ENCODE measurements at places on chromosomes 1 and 21.

- no peak for DNase-seq
Observed at GRCh38 chr1:167416506-167416905, 101.8 kb downstream of the CD247 start.

DNA sequence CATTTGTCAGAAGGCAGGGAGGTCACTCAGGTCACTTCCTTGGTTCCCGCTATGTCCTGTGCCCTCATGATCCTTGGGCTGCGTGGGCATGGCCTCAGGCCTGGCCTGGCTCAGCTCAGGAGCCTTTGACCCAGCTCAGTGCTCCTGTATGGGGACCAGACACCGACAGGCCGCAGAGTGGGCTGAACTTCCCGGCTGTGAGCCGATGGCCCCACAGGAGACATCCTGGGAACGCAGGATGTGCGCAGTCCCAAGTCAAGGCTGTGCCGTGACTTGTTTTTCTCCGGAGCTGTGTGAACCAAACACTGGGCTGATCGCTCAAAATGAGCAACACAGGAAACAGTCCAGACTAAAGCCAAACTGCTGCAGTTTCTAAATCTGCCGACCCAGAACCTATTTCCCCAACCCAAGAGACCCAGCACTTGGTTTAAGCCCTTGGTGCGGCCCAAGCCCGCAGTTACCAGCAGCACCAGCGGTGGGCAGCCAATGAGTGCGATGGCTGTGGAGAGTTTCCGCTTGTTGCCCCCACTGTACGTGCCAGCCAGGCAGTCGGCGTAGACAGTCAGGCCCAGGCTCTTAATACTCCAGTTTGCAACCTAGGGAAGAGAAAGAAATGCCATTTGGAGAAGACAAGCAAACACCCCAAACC is 92.3 kb upstream of the GCLM start:
- DNase-seq = no peak

DNA sequence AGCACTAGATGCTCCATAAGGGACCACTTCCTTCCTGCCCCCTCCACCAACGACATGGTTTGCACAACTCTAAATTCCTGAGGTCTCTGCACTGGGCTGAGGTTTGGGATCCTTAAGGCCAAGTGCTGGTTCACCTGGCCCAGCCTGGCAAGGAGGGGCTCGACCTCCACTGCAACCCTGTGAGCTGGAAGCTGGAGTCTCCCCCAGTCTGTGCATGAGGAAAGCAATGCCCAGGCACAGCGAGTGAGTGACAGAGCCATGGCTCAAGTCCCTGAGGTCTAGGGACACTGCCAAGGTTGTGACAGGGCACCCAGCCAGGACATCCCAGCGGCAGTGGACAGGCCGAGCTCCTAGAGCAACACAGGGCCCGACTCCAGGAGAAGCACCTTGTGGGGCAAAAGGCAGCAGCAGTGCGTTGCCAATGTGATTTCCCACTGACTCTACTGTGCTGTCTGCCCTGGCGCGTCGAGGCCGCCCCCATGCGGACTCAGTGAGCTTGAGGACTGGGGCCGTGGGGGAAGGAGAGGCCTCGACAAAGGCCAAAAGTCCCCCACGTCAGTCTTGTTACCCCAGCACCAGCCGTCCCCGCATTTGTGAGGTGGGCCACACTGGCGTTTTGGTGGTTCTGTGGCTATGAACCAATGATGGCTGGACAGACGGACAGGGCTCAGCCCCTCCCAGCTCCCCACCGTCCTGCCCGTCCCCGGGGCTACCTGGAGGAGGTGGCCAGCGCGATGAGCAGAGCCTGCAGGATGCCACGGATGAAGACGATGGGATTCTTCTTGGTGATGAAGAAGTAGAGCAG is 30.0 kb downstream of the PODN start:
- DNase-seq = no peak

GRCh38 chr1:94056996-94057395 is 64.0 kb downstream of the ABCA4 start:
- DNase-seq = no peak

GRCh38 chr21:43194303-43195120 is 25.7 kb downstream of the CRYAA start:
- no peak for DNase-seq

DNA sequence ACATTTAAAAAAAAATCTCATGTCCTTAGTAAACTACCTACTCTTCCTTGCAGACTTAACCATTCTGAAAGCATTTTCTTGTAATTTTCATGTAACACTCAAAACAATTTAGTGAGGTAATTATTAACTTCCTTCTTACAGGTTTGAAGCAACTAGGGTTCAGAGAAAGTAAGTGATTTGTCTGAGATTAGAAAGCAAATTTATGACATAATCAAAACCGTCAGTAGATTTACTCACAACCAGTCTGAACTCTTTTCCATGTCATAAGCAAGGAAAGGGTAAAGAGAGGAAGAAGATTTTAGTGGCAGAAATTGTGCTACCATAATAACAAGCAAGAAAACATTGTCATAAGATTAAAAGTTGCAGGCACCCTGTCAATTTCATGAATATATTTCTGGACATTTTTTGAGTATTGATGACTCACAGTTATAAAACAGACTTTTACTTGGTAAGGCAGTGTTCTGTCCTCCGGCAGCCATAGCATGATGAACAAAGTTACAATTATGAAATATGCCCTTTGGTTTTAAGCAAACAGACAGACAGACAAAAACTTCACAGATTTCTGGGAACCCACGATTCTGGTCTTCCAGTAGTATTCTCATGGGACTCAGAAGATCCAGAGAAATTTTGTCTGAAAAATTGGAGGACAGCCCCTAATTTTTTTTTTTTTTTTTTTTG is 707.2 kb downstream of the RWDD3 start:
- DNase-seq = no peak

- DNase-seq = no peak
Observed at GRCh38 chr1:220031287-220031686, 15.0 kb downstream of the EPRS1 start.

DNA sequence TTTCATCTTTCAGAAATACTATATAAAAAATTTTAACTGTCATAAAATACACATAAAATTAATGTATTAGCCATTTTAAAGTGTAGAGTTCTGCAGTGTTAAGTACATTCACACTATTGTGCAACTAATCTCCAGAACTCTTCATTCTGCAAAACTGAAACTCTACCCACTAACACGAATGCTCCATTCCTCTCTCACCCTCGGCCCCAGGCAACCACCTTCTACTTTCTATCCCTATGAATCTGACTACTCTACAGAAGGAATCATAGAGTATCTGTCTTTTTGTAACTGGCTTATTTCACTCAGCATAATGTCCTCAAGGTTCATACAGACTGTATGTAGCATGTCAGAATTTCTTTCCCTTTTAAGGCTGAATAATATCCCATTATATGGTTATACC is 43.4 kb downstream of the LTN1 start:
- DNase-seq = no peak

DNA sequence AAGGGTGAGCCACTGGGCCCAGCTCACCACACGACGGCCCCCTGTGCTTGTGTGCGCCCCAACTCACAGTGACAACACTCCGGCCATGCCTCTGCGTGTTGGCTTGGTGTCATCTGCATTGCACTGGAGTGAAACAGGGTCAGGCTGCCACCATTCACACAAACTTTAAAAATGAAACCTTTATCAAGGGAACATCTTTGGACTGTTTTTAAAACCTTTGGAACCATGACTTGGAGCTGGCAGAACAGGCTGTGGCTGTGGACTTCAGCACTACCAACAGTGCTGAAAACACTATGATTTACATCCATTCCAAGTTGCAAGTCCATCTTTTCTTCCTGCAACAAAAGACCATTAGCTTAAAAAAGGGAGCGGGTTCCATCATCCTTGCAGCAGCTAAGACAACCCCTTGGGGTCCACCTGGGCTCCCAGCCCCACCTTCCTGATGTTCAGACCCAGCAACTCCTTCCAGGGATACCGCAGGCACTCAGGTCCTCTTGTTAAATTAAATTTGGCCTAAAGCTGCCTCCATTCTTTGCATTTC is 25.6 kb downstream of the POFUT2 start:
- DNase-seq = no peak

DNA sequence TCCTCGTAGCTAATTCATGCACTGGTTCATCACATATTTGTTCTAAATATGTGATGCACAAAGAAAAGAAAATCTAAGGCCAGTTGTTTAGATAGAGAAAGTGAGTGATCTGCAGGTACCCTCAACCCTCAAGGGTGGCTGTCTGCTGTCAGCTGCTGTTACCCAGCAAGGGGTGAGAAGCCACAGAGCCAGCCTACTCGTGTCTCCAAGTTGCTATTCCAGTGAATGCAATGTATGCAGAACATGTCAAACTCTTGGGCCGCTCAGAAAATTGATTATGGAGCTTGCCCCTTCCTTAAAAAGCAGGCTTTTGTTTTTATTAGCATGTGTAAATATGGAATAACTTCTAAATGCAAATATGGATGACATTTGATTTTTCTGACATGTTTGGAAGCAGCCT is 336.3 kb upstream of the ST6GALNAC5 start:
- no peak for DNase-seq

DNA sequence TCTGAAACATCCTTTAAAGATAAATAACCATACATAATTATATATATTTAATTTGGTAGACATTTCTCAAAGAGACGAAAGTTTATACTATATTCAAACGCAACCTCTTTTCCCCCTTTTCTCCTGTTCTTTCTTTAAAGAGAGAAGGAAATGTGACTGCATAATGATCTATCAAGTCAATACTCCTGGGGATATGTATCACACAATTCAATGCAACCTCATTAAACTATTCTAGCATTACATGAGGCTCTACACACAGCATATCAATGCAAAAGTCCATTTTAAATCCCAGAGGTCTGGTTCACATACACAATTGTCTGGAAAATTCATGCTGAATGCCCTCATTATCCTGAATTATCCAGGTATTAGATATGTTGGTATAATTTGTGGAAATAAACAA is 330.7 kb downstream of the LMX1A start:
- DNase-seq = no peak

- DNase-seq = no peak
Observed at GRCh38 chr1:77350012-77350770, 68.4 kb downstream of the AK5 start.

DNA sequence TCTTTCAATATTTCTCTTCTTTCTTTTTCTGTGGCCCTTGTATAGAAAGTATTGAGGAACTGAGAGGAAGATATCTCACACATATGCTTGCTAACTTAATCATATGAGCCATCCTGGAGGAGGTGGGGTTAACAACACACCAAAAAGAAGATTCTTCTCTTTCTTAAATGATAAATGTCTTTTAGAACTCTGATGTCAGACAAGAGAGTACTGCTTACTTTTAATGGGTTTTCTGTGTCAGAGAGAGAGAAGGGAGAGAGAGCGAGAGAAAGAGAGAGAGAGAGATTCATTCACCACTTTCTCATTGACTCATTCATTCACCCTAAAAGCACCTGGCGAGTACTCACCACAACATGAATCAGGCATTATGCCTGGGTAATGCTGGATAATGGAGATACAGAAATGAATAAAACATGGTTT is 250.3 kb upstream of the SGIP1 start:
- DNase-seq = no peak

- DNase-seq = no peak
Observed at GRCh38 chr1:14824314-14824915, 225.9 kb downstream of the KAZN start.

GRCh38 chr1:10962483-10962882 is 50.0 kb upstream of the TARDBP start:
- peak; percentile 77 for DNase-seq

- no peak for DNase-seq
Observed at GRCh38 chr1:185058110-185058509, 12.8 kb downstream of the RNF2 start.

DNA sequence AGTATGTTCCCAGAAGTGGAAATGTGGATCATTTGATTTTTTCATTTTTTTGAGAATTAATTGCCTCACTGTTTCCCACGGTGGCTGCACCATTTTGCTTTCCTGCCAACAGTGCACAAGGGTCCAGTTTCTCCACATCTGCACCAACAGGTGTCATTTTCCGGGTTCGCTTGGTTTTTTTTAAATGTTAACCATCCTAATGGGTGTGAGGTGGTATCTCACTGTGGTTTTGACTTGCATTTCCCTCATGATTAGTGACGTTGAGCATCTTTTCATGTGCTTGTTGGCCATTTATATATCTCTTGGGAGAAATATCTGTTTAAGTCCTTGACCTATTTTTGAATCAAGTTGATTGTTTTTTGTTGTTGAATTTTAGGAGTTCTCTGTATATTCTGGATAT is 3.0 kb downstream of the COL6A2 start:
- no peak for DNase-seq

DNA sequence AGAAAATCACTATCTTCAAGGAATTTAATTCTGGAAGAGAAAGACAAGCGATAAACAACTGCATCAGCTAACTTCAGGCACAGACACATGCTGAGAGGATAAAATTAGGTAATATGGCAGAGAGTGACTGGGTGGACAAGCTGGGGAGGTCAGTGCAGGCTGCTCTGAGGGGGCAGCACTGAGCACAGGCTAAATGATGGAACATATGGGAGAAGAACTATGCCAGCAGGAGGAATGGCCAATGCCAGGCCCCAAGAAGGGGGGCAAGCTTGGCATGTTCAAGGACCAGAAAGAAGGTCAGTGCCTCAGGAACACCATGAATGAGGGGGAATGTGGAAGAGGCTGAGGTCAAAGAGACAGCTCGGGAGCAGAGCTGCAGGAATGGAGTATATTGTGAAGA is 190.7 kb upstream of the MAP1LC3C start:
- no peak for DNase-seq
